ENCODE measurements at places on chromosomes 2 and 18.

GRCh38 chr2:157808421-157808820 is 67.7 kb downstream of the ACVR1 start:
- no peak for DNase-seq

GRCh38 chr2:197137231-197137630 is 173.3 kb downstream of the ANKRD44 start:
- no peak for DNase-seq

DNA sequence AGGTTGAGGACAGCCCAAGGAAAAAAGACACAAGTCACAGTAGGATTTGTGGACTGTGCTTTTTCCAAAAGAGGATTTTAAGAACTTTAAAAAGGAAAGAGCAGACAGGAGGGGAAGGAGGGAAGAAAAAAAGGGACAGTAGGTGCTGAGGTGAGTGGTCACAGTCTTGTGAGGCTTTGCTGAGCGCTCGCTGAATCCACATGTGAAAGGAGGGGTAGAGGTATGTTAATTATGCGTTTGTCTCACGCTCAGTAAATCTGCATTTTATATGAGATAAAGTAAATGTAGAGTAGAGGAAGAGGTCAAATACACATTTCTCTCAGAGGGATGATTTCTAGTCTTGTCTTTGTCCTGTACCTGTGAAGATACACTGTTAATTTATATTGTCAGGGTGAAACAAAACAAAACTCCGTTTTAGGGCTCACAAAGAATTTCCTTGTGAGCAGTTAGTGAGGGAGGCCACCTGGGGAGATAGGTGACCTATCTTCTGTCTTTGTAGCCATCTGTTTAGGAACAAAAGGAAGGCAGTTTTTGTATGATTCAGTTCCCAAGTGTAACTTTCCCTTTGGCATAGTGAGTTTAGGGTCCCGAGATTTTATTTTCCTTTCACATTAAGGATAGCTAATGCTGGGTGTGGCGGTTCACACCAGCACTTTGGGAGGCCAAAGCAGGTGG is 25.3 kb downstream of the GNAL start:
- DNase-seq, result no peak

GRCh38 chr18:61475931-61476330 is 142.7 kb downstream of the CDH20 start:
- no peak for DNase-seq

- DNase-seq, result no peak
Observed at GRCh38 chr2:1744446-1745170, at the start of gene PXDN. Gene PXDN (minus strand): TSS chr2:1744515. CDS start chr2:1744455, 60 bp downstream.

DNA sequence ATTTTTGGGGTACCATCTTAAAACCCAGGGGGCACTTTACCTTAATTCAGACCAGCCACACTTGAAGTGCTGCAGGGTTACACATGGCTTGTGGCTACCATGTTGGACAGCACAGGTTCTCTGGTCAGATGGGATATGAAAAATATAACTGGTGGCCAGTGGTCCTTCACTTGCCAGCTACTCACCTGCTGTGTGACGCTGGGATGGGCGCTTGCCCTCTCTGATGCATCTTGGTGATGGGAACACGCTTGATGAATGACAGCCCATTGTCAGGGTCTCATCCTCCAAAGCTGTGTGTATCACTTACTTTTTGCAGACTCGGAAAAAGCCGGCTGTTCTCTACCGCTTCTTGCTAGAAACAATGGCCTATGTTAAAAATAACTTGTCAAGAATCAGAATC is 22.5 kb downstream of the HJURP start:
- no peak for DNase-seq

DNA sequence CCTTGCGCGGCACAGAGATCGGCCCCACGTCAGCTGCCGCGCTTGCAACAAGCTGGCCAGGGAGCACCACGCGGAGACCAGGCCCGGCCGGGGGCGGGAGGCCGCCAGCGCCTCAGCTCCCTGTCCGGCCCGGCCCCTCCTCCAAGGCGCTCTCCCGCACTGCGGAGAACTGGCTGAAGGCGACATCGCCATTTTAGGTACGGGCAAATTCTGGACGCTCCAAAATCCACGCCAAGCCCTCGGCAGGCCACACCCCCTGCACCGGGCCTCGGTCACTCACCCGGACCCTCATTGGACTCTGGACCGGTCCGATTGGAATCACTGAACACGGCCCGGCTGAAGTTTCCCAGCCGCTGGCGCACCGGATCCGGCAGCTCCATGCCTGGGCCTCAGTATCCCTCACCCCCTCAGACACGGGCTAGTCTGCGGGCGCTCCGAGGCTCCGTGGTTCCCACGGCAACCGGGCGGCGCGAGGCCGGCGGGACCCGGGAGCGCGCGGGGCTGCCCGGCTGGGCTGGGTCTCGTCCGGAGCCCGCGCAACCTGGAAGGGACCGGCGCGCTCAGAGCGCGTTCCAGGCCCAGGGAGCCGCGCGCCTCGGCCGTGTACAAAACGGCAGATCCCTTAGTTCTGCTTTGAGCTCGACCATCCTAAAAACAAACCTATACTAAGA is at the start of gene TMEM17:
Gene TMEM17 (minus strand): TSS at position 446 of the 671 bp plus-strand sequence. CDS start 66 bp downstream, at position 380.
- peak; percentile 87 for DNase-seq

GRCh38 chr2:240926516-240927389 is 20.6 kb downstream of the CROCC2 start:
- DNase-seq, result no peak

DNA sequence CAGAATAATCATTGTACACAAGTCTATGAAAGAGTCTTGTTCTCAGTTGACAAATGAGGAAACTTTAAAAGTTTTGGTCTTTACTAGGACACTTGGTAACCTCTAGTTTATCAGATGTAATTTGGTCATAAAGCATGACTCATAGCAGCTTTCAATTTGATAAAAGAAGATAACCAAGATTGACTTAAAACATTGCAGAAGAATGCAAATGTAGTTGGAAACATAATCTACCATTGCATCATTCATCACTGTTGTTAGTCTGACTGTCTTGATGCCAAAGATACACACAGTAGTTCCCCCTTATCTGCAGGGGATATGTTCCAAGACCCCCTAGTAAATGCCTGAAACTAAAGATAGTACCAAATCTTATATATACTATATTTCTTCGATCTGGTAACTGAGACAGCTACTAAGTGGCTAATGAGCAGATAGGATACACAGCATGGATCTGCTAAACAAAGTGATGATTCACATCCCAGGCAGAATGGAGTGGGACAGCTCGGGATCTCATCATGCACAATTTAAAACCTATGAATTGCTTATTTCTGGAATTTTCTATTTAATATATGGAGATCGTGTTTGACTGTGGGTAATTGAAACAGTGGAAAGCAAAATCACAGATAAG is 131.4 kb upstream of the CCDC68 start:
- DNase-seq, result no peak

DNA sequence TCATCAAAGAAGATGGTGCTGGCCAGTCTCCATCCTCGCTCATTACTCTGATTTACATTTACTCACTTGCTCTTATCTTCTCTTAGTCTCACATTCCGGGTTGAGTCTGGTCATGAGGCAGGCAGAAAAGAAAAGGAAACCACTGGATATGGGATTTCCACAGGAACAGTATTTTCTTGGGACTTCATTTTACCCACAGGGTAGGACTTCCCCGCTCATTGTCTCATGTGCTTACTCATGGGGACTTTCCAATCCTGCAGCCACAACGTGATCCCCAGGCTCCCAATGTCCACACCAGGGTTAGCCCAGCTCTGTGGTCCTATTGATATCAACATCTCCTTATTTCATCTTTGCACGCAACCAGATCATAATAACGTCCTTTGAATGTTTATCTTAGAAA is 373.8 kb downstream of the TMEM182 start:
- DNase-seq, result no peak

- DNase-seq, result no peak
Observed at GRCh38 chr18:55405475-55405874, 182.5 kb downstream of the TCF4 start.

DNA sequence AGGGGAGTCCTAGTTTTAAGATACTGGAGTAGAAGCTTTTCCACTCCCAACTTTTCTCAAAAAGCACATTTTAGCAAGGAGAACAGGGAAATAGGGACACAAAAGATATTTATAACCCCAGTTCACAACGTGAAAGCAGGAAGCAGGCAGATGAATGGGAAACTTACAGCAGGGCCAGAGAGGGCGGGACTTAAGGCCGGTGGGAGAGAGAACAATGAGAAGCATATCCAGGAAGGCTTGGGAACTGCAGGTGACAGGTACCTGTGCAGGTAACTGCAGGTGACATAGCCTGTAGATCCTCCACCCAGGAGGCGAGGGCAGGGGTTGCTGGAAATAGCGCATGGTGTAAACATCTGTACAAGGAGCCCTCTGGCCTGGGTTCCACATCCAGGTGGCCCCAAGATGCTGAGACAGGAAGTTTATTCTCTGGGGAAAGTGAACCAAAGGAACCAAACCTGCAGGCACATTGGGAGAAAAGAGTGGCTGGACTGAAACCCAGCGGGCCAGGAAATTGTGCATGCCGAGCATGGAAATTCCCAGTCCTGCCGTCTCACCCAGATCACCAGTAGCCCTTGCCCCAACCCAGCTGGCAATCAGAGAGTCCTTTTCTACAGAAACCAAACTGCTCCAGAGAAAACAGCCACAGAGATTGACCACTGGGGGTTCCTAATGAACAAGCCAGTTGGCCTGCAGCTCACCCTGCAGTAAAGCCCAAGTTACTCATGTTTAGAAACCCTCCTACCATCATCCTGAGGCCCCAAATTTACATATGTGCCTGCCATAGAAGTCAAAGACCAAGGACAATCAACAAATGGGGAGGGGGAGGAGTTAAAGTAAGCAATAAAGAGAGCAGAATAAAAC is 24.3 kb upstream of the COL6A3 start:
- no peak for DNase-seq

DNA sequence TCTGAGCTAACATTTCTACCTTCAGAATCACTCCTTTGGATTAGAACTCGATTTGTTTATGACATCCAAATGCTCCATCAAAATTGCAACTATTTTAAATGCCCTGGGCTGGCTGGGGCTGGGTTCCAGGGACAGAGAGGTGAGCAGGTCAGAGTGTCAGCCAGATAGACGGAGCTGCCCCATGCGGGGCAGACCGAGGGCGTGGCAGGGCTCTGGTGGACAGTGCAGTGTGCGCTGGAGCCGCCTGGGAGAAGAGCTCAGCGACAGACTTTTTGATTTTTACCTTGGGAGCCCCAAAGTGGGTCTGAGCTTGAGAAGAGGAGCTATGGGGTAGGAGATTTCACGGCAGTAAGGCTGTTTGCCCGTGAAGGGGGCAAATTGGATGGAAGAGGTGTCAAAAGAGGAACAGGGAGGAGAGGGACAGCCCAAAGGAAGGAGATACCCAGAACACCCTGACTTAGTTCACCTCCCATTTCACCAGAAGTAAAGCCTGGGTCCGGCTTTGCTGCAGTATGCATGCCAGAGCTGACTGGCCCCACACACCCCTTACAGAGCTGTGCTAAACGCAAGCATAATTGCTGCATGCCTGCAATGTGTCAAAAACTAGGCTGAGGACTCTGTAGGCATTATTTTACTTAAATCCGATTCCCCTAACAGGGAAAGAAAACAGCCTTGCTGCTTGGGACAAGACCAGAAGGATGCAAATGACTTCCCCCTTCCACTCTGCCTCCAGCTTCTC is 33.7 kb downstream of the EN1 start:
- no peak for DNase-seq

- no peak for DNase-seq
Observed at GRCh38 chr2:100967716-100968115, 34.4 kb upstream of the RPL31 start.

DNA sequence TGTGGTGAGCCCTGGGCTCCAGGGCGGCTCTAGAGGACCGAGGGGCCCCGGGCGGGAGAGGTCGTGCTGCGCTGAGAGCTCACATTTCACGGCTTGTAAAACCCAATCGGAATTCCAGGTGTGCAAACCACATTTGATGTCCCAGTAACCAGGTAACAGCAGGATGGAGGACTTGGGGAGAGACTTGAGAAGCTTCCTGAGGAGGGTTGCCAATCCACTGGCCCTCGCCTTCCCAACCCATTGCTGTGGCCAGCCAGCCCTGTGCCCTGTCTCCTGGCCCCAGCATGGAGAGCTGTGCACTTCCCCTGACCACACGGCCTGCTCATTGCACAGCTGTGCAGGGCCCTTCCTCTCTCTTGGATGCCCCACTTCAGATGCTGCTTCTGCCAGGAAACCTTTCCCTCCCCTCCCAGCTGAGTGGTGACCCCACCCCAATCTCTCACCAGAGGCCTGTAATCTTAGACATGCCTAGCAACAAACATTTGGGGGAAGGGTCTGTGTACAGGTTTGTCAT is 39.6 kb downstream of the ASB1 start:
- DNase-seq, result no peak

DNA sequence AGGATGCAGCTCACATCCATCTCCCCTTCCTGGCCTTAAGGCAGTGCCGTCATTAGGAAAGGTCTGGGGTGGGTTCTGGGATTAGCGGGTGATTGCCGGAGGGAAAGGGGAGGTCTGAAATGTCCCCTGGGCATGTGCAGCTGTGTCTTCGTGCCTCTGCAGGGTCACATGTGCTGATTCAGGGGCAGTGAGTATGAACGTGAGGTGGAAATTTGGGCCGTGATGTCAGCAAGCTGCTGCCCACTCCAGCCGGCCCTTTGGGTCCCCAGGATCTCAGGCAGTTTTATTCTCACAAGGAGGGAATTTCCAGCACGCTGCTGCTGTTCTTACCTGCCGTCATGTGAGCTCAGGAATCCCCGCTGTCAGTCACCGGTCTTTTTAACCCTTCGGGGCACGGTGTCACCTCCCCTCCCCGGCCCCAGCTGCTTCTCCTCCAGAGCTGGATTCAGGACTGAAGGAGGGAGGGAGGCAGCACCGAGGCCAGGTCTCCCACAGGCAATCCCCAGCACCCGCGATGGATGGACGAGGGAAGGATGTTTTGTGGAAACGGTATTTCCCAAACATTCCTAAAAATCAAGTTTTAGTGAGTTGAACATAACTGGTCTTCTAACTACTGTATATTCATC is 23.5 kb downstream of the GPR35 start:
- no peak for DNase-seq

GRCh38 chr18:47151439-47151838 is 1.1 kb upstream of the HDHD2 start:
- peak; percentile 93 for DNase-seq

GRCh38 chr2:145221032-145221431 is 701.1 kb upstream of the ZEB2 start:
- peak; percentile 53 for DNase-seq

DNA sequence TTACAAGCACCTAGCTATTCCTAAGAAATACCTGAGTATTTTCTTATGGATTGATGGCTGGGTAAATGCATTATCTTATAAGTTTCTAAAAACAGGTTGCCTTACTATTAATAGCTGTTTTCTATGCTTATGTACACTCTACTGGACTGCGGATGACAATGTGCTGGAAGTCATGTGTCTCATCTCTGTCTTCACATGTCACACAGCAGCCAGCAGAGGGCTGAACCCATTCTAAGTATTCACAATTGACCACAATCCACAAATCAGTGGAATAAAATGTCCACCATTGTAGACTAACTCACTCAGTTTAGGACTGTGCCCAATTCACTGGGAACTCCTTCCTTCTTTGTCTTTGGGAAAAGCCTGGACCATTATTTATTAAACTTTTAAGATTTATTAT is 371.2 kb downstream of the INSIG2 start:
- peak; percentile 4 for DNase-seq

DNA sequence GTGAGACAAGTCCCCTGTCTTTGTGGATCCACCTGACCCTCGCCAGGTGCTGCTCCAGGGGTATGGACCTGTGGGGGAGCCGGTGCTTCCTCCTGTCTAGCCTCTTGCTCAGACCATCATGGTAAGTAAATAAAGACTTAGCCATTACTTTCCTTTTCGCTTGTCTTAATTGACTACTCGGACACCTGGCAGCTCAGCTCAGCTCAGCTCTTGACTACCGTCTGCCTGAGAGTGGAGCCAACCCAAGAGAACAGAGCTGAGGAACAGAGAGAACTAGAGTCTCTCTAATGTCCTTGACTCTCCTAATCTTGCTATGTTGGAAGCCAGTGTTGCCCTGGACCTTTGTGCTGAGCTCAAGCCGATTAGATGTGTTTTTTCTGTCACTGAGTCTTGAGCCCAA is 170.3 kb upstream of the CXCR4 start:
- no peak for DNase-seq
